Activated CD4-positive, alpha-beta memory T cell treated with anti-CD3 and anti-CD28 coated beads for 36 hours (primary cell): ENCODE measurements at places on chromosomes 5 and 9. TPM values are rescaled to one million over a fixed set of nuclear protein-coding genes. Genes with fewer than 3 reads are reported as not detected.

Gene ADRB2
- 0.52 TPM for total RNA-seq

GRCh38 chr9:117184173-117184572 is 230.7 kb downstream of the ASTN2 start:
- DNase-seq: no peak

Gene WASHC1
- 22.3 TPM for total RNA-seq

Gene COL23A1
- total RNA-seq: not detected

DNA sequence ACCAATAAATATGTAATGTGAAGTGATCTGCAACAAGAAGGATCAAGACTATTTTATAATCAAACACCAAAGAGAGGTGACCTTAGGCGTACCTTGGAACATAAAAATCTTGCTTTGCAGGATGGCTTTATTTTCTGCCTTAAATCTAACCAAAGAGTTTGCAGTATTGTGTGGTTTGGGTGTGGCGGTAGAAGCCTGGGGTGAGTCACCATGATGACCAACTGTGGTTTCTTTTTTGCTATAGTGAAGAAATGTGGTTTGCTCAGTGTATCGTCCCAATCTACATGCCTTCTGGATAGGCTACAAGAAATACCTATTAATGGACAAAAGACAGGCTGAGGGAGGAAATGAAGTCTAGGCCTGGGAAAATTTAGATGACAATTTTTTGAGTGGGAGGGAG is 5.1 kb upstream of the CAST start:
- peak; percentile 77 for DNase-seq

DNA sequence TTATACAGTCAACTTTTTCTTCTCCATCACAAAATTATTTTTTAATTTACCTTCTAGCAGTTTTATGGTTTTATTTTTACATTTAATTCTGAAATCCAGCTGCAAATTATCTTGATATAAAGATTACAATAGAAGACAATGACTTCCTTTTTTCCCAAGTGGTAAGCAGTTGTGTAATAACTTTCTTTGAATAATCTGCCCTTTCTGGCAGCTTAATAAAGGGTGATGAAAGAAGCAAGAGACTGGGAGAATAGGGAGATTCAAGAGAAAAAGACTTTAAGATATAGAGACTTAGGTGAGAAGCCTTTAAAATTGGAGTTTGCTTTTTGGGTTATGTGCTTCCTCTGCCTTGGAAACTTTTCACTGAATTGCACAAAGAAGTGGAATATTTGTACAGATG is 100.4 kb upstream of the FREM1 start:
- no peak for DNase-seq

GRCh38 chr5:149959406-149960236 is 937 bp upstream of the SLC26A2 start:
- peak; percentile 65 for DNase-seq

DNA sequence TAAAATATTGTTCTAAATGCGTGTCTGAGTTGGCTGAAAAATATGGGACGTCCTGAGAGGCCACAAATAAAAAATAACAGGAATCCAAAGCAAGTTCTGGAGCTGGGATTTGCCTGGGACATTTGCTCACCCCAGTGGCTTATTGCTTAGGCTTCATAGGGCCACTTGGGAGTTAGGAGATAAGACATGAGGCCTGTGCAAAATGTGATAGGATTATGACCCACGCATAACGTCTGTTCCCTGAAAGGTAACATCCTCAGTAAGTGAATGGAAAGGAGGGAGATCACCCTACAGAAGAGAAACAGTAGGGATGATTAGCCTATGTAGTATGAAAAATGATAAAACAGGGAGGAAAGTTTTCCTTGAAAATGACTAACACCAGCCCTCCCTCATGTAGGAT is 269.4 kb downstream of the EPB41L4A start:
- no peak for DNase-seq

Gene CCIN
- not detected for total RNA-seq

Gene NINJ1
- total RNA-seq: 77.9 TPM

- DNase-seq: no peak
These were observed 138.8 kb upstream of the NR4A3 start for GRCh38 chr9:99682870-99683269.

GRCh38 chr5:140391732-140392131 is 9.9 kb upstream of the ANKHD1 start:
- DNase-seq: no peak

DNA sequence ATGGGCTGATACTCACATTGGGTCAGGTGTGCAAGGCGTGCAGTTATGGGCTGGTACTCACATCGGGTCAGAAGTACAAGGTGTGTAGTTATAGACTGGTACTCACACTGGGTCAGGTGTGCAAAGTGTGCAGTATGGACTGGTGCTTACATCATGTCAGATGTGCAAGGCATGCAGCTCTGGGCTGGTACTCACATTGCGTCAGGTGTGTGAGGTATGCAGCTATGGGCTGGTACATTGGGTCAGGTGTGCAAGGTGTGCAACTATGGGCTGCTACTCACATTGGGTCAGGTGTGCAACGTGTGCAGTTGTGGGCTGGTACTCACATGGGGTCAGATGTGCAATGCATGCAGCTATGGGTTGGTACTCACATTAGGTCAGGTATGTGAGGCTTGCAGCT is 213.8 kb downstream of the SEMA5A start:
- no peak for DNase-seq

- DNase-seq: no peak
These were observed 48.6 kb downstream of the NACC2 start for GRCh38 chr9:136046554-136046920.

Gene PCDHB15
- total RNA-seq: not detected

DNA sequence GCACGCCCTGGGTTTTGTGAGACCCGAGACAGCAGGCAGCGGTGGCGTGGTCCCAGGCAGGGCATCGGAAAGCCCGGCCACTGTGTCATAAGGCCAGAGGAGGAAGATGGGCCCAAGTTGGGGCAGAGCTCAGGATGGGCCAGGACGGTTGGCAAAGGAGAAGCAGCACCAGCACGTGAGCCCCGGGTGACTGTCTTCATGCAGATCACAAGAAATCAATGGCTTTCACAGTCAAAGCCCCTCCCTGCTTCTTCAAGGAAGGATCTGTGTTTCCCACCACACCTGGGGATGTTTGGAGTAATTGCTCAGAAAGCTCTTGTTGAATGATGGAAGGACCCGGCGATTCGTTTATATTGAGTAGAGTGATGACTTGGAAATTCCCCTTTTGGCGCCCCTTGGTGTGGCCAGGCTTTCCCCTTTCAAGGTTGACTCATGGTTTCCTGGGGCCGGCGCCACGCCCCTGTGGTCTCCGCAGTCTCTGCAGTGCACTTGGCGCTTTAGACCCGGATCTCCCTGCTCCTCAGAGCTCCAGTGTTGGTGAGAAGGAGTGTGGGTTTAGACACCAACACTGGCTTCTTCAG is 52.1 kb downstream of the IL31RA start:
- DNase-seq: peak; percentile 89

DNA sequence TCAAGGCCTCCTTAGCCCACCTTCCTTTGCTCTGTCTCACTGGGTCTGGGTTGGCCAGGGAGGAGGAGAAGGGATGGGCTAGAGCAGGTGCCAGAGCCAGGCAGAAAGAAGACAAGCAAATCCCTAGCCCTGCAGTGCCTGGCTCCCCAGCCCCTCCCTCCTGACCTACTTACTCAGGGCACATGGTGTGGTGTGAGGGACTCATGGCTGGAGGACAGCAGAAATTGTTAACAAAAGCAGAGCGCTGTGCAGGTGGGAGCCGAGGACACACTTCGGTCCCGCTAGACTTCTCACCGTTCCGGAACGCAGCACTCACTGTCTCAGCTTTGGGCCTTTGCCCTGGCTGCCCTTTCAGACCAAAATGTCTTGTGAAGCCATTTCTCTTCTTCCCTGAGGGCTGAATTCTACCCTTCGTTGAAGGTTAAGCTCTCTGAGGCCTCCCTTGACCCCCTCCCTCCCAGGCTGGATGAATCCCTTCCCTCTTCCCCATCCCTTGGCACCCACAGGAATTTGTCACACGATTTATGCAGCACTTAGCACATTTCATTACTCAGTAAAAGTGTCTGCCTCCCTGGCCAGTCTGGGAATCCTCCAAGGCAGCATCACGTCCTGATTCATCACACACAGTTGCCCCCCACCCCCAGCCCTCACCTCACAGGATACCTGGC is 263.9 kb upstream of the TRPC7 start:
- no peak for DNase-seq

Gene CARD19
- 77.9 TPM for total RNA-seq

DNA sequence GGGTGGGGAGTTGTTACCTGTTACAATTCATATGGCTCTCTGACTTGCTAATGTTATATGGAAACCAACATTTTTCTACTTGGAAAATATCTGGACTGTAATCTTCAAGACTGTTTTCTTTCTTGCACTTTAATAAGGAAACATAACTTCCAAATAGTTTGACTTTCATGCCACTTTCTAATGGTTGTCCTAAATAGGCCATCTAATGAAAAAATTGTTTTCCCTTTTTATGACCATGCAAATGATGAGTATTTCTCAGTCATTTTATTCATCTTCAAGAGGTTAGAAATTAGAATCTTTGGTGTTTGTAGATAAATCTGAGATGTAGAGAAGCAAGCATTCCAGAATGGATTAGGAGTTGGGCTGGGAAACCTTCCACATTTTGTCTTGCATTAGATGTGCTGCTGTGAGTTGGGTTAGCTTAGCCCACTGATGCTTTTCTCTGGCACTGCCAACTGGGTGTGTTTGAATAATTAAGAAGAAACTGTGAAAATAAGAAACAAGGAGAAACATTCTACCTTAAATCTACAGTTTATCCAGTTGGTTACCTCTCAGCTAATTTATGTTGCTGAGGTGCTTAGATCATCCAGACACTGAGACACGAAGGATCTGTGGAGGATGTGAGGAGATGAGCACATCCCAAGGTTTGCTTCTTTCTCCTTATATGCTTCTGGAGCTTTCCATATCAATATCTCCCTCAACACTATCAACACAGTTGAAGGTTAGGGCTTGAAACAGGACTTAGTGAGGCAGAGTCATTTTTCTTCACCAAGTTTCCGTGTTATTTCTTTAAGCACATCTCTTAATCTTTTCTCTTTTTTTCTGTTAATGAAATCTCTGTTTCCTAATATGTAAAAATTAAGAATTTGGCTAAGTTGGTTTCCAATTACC is 2.7 kb downstream of the RASGRF2 start:
- no peak for DNase-seq

DNA sequence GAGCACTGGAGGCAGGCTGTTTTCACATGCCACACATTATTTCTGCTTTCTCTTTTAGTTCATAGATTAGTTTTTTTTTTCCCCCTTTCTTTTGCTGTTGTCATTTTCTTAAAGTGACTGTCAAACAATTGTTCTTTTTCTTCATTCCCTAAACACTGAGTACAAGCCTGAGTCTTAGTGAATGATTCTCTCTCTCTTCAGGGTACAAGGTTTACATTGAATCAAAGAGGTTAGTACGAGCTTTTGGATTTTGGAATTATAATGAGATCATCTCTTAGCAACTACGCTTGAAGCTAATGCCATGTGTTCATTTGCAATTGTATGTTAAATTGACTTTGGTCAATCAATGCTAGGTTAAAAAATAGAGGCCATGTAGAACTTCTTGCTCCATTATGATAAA is 125.1 kb downstream of the CMYA5 start:
- no peak for DNase-seq

- DNase-seq: no peak
These were observed 269.4 kb upstream of the IRX1 start for GRCh38 chr5:3325972-3326840.

- no peak for DNase-seq
These were observed 26.9 kb upstream of the FEM1C start for GRCh38 chr5:115571441-115571878.

- DNase-seq: no peak
These were observed 22.2 kb upstream of the MVB12B start for GRCh38 chr9:126304207-126304970.

Gene DAB2
- not detected for total RNA-seq

Gene KIF4B
- 0.05 TPM for total RNA-seq

GRCh38 chr5:148830211-148830610 is 3.8 kb downstream of the ADRB2 start:
- no peak for DNase-seq

Gene ITK
- total RNA-seq: 240 TPM

DNA sequence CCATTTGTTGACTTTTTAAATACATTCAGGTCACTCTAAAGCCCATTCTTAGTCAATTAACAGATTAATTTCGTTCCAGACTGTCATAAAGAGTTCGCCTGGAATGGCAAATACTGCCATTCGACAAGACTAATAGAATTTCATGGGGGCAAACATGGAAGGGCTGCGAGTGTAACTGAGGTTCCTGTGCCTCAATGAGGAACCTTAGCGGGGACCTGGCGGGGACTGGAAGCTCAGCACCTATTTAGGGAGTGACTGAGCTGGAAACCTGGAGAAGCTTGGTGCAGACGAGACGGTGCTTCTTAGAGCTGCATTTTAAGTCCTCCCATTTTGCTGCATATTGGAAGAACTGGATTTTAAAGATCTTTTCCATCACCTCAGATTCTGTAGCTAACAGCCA is 3.4 kb downstream of the VCAN start:
- no peak for DNase-seq

DNA sequence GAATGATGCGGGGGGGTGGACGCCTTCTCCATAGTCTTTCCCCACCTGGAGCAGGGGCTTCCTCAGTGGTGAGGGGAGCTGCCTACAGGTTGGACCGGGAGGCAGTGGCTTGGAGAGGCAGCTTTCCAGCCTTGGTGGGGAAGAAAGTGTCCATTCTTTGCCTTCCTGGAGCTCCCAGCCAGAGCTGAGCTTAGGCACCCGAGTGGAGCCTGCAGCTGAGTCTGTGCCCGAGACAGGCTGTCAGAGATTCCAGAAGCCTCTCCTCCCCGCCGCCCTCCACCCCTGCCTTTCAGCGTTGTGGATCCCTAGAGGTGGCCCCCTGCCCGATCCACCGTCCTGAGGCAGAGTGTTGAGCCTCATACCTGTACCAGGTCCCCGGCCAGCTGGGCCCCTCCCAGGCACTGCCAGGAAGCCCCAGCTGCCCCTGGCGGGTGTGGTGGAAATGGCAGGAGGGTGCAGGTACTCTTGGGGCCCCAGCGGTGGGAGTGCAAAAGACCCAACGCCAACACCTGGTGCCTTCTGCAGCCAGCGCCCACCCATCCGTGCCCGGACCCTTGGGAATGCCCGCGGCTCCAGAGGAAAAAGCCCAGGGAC is 112.0 kb downstream of the RXRA start:
- DNase-seq: no peak

DNA sequence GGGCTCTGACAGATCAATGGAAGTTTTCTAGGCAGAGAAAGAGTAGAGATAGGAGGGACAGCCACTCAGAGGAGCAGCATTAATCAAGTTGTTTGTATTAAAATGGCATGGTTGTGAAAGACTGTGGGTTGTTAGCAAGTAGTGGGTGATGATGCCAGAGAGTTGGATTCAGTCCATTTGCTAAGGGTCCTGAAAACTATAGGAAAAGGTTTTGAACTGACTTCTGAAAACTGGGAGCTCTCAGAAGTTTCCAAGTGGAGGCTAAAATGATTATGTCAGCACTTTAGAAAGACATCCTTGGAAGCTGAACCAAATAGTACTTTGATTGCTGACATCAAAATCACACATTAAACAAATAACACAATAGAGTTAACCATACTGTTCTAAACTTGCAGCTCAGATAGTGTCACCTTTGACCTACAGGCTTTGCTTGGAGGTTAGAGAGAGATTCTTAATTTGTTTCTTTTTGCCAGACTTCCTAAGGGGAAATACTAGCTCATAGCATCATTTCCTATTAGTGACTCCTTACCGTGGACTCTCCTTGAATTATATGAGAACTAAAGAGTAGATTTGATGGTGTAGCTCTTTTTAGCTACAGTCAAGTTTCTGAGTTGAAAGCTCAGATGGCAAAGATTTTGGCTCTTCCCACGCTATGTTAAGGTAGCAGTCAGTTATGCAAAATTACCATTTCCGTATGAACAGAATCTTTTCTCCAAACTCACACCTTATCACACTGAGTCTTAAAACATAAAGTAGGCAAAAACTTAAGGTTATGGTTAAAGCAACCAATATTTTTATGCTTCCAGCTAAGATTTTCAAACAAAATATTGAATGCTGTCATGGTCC is 277.1 kb downstream of the NR3C1 start:
- DNase-seq: no peak

Gene ADAMTS12
- total RNA-seq: not detected
